ENCODE measurements at places on chromosomes 12 and 14. TPM values are rescaled to one million over a fixed set of nuclear protein-coding genes. Genes with fewer than 3 reads are reported as not detected.

Gene KCNMB4
- total RNA-seq, result 1.2 TPM

DNA sequence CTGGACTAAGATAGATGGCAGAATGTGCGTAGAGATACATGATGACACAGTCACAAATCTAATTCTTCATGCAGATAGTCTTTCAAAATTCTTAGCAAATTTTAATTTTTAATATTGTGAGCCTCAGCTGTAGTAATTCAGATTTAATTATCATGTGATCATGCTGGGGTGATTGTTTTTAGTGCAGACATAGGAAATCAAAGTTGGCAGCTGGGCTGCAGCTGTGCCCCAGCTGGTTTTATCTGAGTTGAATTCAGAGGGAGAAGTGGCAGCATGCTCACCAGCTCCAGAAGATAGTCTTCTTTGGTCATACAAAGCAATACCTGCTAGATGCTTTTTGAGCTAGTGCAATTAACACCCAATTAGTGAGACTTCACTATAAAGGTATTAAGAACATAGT, 292.9 kb downstream of the RAD51B start:
- no peaks in the 10 kb centered on the region for H3K27me3 ChIP-seq
- no peaks in the 10 kb centered on the region for H3K36me3 ChIP-seq
- peaks cover 7% of the 10 kb centered on the region for H3K4me1 ChIP-seq
- ATAC-seq, result no peak

DNA sequence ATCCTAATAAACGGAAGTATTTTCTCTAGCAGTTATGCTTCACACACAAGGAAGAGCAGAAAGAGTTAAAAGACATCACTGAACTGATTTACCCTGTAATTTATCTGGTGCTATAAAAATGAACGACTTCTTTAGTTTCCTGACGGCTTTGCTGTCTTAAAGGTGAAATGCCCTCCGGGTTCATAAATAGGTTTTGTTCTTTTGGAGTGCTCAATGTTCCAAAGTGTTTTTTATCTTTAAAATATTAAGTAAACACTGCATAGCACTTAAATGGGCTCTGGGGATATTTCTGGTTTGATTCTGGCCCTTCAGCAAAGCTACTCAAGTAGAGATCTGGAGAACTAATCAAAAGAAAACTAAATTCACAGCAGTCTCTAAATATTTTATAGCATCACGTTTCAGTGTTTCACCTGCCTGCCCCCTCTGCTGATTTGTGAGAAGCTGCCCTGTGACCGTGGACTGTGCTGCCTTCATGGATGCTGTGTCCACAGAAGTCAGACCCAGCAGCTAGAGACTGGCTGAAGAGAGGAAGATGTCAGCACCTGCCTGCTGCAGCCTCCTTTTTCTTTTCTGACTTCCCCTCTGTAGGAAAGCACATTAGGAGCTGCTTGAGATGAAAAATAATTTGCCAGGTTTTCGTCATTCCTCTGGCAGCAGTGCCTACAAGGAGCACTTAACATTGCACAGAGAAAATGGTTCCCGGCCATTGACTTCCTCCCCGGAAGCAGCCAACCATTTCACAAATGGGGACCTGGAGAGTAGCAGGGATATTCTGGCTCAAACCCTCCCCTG, 205.1 kb upstream of the FSCB start:
- no peaks in the 10 kb centered on the region for H3K36me3 ChIP-seq
- no peak overlapping the region for H3K27ac ChIP-seq
- no peak overlapping the region for H3K4me3 ChIP-seq
- no peaks in the 10 kb centered on the region for H3K4me1 ChIP-seq
- peaks cover 8% of the 10 kb centered on the region for H3K27me3 ChIP-seq

GRCh38 chr14:24995016-24995415, 54.9 kb downstream of the STXBP6 start:
- H3K27me3 ChIP-seq, result peaks cover 4% of the 10 kb centered on the region
- no peaks in the 10 kb centered on the region for H3K36me3 ChIP-seq
- no peak overlapping the region for H3K4me3 ChIP-seq
- no peak for ATAC-seq

DNA sequence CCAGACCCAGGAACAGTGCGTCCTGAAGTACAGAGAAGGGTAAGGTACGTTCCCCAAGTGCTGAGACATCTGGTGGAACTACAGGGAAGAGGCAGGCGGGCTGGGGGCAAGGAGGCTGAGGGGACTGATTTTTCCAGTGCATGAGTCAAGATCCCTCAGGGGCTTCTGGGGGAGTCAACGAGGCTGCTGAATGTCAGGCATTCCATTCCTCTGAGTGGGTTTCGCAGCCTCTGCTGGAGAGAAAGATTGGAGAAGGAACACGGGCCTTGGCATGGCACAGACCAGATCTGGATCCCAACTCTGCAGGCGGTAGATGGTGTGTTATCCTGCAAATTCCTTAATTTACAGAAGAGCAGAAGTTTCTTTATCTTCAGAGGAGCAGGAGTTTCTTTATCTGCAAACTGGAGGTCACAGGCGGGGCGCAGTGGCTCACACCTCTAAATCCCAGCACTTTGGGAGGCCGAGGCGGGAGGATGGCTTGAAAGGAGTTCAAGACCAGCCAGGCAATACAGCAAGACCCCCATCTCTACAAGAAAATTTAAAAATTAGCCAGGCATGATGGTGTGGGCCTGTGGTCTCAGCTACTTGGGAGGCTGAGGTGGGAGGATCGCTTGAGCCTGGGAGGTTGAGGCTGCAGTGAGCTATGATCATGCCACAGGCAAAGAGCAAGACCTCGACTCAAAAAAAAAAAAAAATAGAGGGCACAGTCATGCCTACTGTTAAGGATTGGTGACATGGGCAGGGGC, 132.6 kb upstream of the MAP1LC3B2 start:
- no peak overlapping the region for H3K4me3 ChIP-seq
- H3K4me1 ChIP-seq, result no peaks in the 10 kb centered on the region
- no peak for ATAC-seq
- no peaks in the 10 kb centered on the region for H3K27me3 ChIP-seq

DNA sequence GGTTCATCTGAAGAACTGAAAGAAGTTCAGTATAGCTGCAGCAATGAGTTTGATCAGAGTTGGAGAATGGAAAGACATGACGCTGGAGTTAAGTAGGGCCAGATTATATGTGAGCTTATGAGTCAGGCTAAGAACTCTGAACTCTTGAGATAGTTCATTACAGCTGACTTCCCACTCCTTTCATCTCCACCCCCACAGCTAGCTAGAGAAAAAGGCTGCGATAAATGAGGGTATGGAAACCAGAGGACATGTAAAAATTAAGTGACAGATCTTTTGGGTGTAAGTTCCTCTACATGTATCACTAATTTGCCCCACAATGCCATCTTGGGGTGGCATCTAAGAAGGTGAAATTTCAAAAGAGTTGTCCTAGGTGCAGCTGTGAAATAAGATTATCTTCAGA, 28.6 kb downstream of the PYM1 start:
- H3K4me1 ChIP-seq, result peaks cover 7% of the 10 kb centered on the region
- H3K27ac ChIP-seq, result peak overlapping the region; percentile 78
- peak; percentile 98 for ATAC-seq
- H3K36me3 ChIP-seq, result peaks cover 28% of the 10 kb centered on the region
- peak overlapping the region; percentile 47 for H3K4me3 ChIP-seq

GRCh38 chr14:71451501-71451900, 480.7 kb upstream of the RGS6 start:
- no peaks in the 10 kb centered on the region for H3K27me3 ChIP-seq
- H3K4me1 ChIP-seq, result peaks cover 16% of the 10 kb centered on the region
- H3K4me3 ChIP-seq, result no peak overlapping the region
- H3K36me3 ChIP-seq, result no peaks in the 10 kb centered on the region

DNA sequence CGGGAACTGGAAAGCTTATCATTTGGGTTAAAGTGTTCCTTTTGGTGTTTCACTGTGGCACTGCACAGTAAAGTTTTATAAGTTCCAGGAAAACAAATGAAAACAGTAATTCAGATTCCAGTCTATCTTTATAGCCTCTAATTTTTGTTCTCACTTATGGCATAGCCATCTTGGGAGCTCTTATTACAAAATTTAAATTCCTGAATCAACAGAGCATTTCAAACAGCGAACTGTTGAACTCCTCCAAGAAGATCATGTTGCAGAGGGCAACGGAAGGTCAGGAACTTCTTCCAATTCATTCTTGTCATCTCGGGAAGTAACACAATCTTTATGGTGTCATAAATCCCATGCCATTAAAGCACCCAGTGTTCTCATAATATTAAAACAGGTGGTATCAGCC, 229.1 kb downstream of the KCNC2 start:
- no peak overlapping the region for H3K4me3 ChIP-seq
- no peaks in the 10 kb centered on the region for H3K4me1 ChIP-seq
- ATAC-seq, result no peak
- no peaks in the 10 kb centered on the region for H3K36me3 ChIP-seq
- H3K27ac ChIP-seq, result no peak overlapping the region
- no peaks in the 10 kb centered on the region for H3K27me3 ChIP-seq

DNA sequence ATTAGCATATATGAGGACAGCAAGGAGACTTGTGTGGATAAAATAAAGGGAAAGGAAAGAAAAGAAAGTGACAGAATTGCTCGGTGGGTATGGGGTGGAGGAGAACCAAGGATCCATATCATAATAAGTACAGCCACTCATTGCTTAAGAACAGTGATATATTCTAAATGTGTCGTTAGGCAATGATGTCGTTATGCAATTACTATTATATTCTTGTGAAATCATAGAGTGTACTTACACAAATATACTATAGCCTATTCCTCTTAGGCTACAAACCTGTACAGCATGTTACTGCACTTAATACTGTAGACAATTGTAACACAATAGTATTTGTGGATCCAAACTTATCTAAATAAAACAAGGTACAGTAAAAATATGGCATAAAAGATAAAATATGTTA, 271.1 kb downstream of the CCER1 start:
- H3K4me1 ChIP-seq, result no peaks in the 10 kb centered on the region
- no peak overlapping the region for H3K4me3 ChIP-seq
- no peak for ATAC-seq
- no peaks in the 10 kb centered on the region for H3K36me3 ChIP-seq
- no peak overlapping the region for H3K27ac ChIP-seq
- no peaks in the 10 kb centered on the region for H3K27me3 ChIP-seq

Gene TOX4
- 81.7 TPM for total RNA-seq

DNA sequence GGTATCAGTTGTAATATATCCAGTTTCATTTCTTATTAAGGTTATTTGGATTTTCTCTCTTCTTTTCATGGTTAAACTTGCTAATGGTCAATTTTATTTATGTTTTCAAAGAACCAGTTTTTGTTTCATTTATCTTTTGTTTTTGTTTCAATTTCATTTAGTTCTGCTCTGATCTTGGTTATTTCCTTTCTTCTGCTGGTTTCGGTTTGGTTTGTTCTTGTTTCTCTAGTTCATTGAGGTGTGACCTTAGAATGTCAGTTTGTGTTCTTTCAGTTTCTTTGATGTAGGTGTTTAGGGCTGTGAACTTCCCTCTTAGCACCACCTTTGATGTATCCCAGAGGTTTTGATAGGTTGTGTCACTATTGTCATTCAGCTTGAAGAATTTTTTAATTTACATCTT, 145.6 kb upstream of the SLCO1B1 start:
- no peaks in the 10 kb centered on the region for H3K36me3 ChIP-seq
- no peak for ATAC-seq
- H3K27me3 ChIP-seq, result no peaks in the 10 kb centered on the region
- H3K4me1 ChIP-seq, result no peaks in the 10 kb centered on the region
- no peak overlapping the region for H3K27ac ChIP-seq

DNA sequence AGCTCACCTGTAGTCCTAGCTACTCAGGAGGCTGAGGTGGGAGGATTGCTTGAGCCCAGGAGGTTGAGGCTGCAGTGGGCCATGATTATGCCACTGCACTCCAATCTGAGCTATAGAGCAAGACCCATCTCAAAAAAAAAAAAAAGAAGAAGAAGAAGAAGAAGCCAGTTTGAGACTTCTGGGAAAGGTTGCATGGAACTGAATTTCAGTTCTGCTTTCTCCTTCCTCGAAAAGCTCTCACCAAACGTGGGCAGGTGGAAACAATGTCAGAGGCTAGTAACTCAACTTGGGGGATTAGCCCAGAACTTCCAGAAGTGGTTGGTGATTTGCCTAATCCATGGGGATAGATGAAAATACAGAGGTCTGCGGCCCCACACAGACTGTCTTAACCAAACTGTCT, 18.7 kb downstream of the FLVCR2 start:
- ATAC-seq, result no peak
- H3K4me3 ChIP-seq, result no peak overlapping the region
- H3K36me3 ChIP-seq, result peaks cover 5% of the 10 kb centered on the region
- H3K4me1 ChIP-seq, result peaks cover 5% of the 10 kb centered on the region
- H3K27me3 ChIP-seq, result no peaks in the 10 kb centered on the region

DNA sequence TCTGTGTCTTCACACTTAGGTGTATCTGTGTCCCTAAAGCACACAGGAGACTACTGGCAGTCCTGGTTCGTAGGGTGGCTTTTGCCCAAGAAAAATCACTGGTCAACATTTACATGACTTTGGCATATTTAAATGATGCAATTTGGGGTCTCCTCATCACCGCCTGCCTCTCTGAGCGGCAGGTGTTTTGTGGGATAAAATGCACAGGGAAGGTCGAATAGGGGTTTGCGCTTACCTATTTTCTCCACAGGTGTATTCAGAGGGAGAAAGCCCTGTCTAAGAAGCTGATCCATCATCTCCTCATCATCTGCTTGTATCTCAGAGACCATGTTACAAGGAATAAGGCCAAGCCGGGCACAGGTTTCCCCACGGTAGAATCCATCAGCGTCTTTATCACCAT, 74.7 kb downstream of the PIWIL1 start:
- no peak for ATAC-seq
- no peaks in the 10 kb centered on the region for H3K36me3 ChIP-seq
- no peak overlapping the region for H3K4me3 ChIP-seq
- no peaks in the 10 kb centered on the region for H3K4me1 ChIP-seq
- no peak overlapping the region for H3K27ac ChIP-seq

DNA sequence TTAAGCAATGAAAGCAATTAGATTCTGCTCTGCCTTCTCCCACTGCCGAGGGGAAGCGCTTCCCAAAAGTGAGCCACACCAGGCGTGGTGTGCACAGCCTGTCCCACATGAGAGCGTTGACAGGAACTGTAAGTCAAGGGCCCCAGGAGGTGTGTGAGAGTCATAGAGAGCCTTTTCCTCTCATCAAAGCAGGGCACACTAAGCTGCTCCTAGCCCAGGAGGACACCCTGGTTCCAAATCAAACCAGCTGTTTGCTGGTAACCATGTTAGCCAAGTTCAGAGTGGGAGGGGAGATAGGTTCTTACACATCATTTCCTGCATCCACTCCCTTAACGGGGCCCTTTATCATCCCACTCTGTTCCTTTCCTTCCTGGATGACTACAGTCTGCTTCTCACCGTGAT, 98.3 kb downstream of the SPTSSA start:
- no peak overlapping the region for H3K4me3 ChIP-seq
- no peaks in the 10 kb centered on the region for H3K36me3 ChIP-seq

- no peaks in the 10 kb centered on the region for H3K36me3 ChIP-seq
- H3K4me3 ChIP-seq, result no peak overlapping the region
- H3K4me1 ChIP-seq, result no peaks in the 10 kb centered on the region
- ATAC-seq, result no peak
- H3K27ac ChIP-seq, result no peak overlapping the region
Measured at GRCh38 chr12:70883855-70884254, 36.7 kb downstream of the PTPRR start.

Measured in activated T-helper 17 cell treated with anti-CD3 and anti-CD28 coated beads, Interleukin-2, amount 50 U/mL, for 72 hours (primary cell).